Activated T-helper 1 cell treated with anti-CD3 and anti-CD28 coated beads, Interleukin-12 subunit alpha, Interleukin-12 subunit beta, Interleukin-2, Interleukin-4 antibody, amounts not matched to agents 30 ng/mL and 10 ng/mL and 1 ng/mL, durations not matched to agents 14 hours and 24 hours and 36 hours (primary cell): ENCODE measurements at places on chromosomes 13 and 19. TPM values are rescaled to one million over a fixed set of nuclear protein-coding genes. Genes with fewer than 3 reads are reported as not detected.

Gene NUP58
- 131 and 142 TPM in 2 replicates for total RNA-seq

Gene C19orf33
- 0.71 TPM in 1 of 2 replicates, not detected in the other for total RNA-seq

Gene HIPK4
- not detected in 2 replicates for total RNA-seq

Gene COL4A2
- total RNA-seq: 0.10 TPM in 1 of 2 replicates, not detected in the other

DNA sequence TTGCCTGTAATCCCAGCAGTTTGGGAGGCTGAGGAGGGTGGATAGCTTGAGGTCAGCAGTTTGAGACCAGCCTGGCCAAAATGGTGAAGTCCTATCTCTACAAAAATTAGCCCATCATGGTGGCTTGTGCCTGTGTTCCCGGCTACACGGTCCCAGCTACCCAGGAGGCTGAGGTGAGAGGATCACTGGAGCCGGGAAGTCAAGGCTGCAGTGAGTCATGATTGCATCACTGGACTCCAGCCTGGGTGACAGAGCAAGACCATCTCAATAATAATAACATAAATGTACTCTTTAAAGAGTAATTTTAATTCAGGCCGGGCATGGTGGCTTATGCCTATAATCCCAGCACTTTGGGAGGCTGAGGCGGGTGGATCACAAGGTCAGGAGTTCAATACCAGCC, 38.7 kb downstream of the SKA3 start:
- H3K27me3 ChIP-seq: peaks cover 15% of the 10 kb centered on the region
- peaks cover 17% of the 10 kb centered on the region for H3K4me1 ChIP-seq
- no peak overlapping the region for H3K4me3 ChIP-seq
- H3K27ac ChIP-seq: no peak overlapping the region
- H3K36me3 ChIP-seq: peaks cover 11% of the 10 kb centered on the region
- DNase-seq: no peak

DNA sequence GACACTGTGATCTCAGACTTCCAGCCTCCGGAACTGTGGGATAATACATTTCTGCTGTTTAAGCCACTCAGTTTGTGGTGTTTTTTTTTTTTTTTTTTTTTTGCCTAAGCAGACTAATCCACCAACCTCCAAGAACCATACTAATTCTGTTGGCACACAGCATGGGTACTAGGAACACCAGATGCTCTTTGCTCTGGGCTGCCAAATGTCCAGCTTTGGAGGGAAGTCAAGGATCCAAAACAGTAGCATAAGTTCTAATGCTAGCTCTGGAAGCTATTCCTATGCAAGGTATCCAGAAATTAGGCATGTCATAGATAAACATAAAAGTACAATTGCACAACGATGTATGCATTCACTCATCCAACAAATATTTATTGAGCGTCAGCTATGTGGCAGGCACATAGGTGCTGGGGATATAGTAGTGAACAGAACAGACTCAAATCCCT, 64.5 kb upstream of the WDFY2 start:
- H3K4me3 ChIP-seq: no peak overlapping the region
- H3K27ac ChIP-seq: no peak overlapping the region
- H3K4me1 ChIP-seq: peaks cover 29% of the 10 kb centered on the region
- no peak for DNase-seq

DNA sequence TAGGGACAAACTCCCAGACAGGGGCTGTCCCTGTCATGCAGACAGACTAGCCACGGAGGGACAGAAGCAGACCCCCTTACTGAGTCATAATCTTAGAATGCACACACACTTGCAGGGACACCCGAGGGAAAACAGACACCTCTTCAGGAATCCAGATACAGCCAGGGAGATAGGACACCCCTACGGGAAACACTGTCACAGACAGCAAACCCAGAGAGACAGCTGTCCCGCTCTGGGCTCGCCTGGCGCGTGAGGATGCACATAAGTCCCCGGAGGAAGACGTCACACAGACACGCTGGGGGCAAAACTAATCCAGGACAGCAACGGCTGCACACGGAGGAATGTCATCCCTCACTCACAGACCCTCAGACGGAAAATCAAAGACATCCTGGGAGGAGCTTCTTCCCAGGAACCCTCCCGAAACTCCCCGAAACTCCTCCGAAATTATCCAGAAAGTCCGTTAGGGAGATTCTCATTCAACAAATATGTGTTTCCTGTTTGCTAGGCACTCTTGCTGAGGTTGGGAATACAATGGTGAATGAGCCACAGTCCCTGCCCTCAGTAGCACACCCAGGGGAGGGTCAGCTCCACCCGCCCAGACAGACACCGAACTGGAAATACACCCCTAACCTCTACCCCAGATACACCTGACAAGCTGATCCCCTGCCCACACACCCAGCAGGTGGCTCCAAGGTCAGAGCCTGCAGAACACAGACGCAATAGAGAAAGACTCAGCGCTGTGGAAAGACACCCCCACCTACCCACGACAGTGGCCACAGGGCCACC, 15.2 kb upstream of the TOMM40 start:
- no peaks in the 10 kb centered on the region for H3K36me3 ChIP-seq
- H3K4me3 ChIP-seq: no peak overlapping the region
- H3K27me3 ChIP-seq: peaks cover 2% of the 10 kb centered on the region
- no peaks in the 10 kb centered on the region for H3K4me1 ChIP-seq
- no peak for DNase-seq

- no peaks in the 10 kb centered on the region for H3K36me3 ChIP-seq
- DNase-seq: no peak
- no peak overlapping the region for H3K4me3 ChIP-seq
- no peak overlapping the region for H3K27ac ChIP-seq
Measured at GRCh38 chr13:95652821-95653220, 8.3 kb upstream of the DZIP1 start.

DNA sequence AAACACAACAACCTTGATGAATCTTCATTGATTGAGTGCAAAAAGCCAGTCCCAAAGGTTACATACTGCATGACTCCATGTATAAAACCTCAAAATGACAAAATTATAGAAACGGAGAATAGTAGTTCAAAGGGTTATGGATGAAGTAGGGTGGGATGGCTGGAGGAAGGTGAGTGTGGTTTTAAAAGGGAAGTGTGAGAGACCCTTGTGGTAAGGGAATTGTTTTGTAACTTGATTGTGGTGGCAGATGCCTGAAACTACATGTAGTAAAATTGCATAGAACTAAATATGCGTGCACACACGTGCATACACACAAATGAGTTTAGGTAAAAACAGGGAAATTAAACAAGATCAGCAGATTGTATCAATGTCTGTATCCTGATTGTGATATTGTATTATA, 340.7 kb downstream of the MTUS2 start:
- no peaks in the 10 kb centered on the region for H3K36me3 ChIP-seq
- no peak overlapping the region for H3K4me3 ChIP-seq
- no peaks in the 10 kb centered on the region for H3K27me3 ChIP-seq
- H3K4me1 ChIP-seq: no peaks in the 10 kb centered on the region
- H3K27ac ChIP-seq: no peak overlapping the region
- no peak for DNase-seq

DNA sequence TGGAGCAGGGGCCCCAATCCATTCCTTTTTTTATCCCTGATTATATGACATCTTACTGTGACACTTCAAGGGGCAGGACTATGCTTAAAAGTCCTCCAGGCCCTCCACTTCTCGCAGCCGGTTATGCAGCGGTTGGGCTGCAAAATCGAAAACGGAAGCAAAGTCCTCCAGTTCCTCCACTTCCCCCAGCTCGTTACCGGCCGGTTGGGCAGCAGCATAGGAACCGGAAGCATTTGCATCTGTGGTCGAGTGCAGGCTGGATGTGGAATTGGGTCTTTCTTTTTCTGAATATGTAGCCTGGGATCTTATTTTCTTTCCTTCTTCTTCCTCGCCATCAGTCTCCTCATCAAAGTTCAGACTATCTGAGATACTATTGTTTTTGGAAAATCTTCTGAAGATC, 46.1 kb downstream of the OXGR1 start:
- no peak overlapping the region for H3K4me3 ChIP-seq
- H3K27ac ChIP-seq: no peak overlapping the region
- no peaks in the 10 kb centered on the region for H3K36me3 ChIP-seq
- H3K27me3 ChIP-seq: no peaks in the 10 kb centered on the region
- no peaks in the 10 kb centered on the region for H3K4me1 ChIP-seq

- H3K36me3 ChIP-seq: peaks cover 9% of the 10 kb centered on the region
- H3K4me3 ChIP-seq: peak overlapping the region; percentile 44
- no peaks in the 10 kb centered on the region for H3K4me1 ChIP-seq
- H3K27me3 ChIP-seq: peaks cover 17% of the 10 kb centered on the region
Measured at GRCh38 chr19:1284293-1284978, 1.2 kb upstream of the EFNA2 start.

DNA sequence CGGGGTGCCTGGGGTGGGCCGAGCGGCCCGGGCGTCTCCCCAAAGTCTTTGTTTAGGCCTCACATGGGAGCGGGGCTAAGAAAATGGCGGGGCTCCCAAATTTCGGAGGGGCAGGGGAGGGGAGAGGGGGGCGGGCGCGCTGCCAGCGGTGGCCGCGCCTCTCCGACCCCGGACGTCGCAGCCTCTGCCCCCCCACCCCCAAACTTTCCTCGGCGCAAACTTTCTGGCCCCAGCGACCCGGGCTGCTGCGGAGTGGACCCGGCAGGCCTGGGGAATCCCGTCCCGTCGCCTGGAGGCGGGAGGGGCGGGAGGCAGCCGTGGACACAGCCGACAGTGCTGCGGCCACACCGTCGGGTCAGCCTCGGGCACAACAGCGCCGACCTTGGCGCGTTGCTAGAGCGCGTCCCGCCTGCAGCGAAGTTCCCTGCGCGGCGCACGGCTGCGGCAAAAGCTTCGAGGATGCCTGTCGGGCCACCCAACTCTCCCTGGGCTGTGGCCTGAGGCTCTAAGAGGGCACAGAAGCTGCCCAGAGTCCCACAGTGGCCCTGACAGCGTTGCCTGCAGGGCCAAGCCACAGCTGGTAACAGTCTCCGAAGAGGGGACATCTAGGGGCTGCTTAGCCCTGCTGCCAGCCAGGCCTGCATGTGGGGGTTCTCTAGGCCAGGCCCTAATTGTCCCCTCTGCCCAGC, 1.3 kb downstream of the NFIX start:
- DNase-seq: no peak
- peaks cover 31% of the 10 kb centered on the region for H3K27me3 ChIP-seq
- peaks cover 4% of the 10 kb centered on the region for H3K36me3 ChIP-seq
- H3K4me3 ChIP-seq: peak overlapping the region; percentile 57
- no peak overlapping the region for H3K27ac ChIP-seq

DNA sequence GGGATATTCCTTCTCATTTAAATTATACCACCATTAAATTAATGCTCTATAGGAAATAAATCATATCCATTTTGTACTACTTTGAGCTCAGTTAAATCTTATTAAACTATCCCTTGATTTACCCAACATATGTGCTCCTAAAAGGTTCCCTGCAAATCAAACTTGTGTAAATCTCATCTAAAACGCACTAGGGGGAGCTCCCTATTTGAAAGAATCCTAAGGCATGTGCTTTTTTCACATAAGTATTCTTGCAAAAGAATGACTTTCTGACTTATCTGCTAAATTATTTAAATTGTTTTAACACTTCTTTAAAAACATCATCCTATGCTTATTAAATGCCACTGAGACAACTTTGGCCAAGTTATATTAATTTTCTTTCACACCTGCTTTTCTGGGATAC, 7.9 kb downstream of the INTS6 start:
- peaks cover 30% of the 10 kb centered on the region for H3K36me3 ChIP-seq
- peaks cover 19% of the 10 kb centered on the region for H3K4me1 ChIP-seq
- no peak overlapping the region for H3K27ac ChIP-seq
- H3K4me3 ChIP-seq: no peak overlapping the region
- no peaks in the 10 kb centered on the region for H3K27me3 ChIP-seq

GRCh38 chr13:23433171-23434153, at the start of gene SACS:
Gene SACS (minus strand): TSS chr13:23433702. CDS start chr13:23411239, 22,463 bp downstream.
- no peak within 1 kb of the TSS for H3K4me3 ChIP-seq
- no peak for DNase-seq
- no peaks in the 10 kb centered on the region for H3K36me3 ChIP-seq
- no peak within 1 kb of the TSS for H3K27ac ChIP-seq
- no peaks in the 10 kb centered on the region for H3K4me1 ChIP-seq
- H3K27me3 ChIP-seq: peaks cover 29% of the 10 kb centered on the region

- no peak for DNase-seq
- H3K4me1 ChIP-seq: no peaks in the 10 kb centered on the region
- H3K4me3 ChIP-seq: no peak overlapping the region
- H3K36me3 ChIP-seq: no peaks in the 10 kb centered on the region
- no peak overlapping the region for H3K27ac ChIP-seq
Measured at GRCh38 chr13:110001670-110002275, 215.4 kb upstream of the IRS2 start.

DNA sequence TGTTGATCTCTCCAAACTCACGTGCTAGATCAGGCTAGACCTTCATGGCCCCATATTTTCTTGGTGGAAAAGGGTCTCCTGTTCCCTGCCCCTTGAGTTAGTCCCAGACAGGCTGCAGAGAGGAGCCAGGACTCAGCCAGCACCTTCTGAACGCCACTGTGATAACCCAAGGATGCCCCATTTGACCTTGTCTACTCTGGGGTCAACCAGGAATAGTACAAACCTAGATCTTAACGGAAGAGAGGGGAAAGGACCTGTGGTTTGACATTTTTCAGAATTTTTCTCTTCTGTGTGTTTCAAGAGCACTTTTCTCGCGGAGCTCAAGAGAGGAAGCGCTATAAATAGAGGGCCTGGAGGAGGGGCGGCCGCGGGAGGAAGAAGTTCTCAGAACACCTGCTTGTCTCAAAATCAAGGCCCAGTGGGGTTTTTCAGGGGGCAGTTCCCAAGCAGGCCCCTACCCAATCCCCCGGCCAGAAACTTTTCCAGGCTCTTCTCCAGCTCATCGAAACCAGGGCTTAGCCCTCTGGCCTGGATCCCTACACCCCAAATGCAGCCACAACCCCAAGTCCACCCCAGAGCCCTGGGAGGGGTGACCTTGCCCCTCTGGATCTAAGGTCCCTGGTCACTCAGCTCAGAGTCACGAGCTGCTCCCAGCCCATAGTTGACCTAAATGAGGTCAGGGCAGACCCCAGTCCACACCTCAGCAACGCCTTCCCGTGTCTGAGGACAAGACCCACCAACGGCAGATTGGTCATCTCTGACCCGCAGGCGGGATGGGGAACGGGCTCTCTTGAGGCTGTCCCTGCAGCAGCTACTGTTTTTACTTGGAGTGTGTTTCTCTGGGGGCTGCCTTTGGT, 75.6 kb upstream of the TM9SF2 start:
- H3K27ac ChIP-seq: peak overlapping the region; percentile 87
- DNase-seq: no peak
- H3K4me1 ChIP-seq: peaks cover 53% of the 10 kb centered on the region
- peaks cover 9% of the 10 kb centered on the region for H3K36me3 ChIP-seq

DNA sequence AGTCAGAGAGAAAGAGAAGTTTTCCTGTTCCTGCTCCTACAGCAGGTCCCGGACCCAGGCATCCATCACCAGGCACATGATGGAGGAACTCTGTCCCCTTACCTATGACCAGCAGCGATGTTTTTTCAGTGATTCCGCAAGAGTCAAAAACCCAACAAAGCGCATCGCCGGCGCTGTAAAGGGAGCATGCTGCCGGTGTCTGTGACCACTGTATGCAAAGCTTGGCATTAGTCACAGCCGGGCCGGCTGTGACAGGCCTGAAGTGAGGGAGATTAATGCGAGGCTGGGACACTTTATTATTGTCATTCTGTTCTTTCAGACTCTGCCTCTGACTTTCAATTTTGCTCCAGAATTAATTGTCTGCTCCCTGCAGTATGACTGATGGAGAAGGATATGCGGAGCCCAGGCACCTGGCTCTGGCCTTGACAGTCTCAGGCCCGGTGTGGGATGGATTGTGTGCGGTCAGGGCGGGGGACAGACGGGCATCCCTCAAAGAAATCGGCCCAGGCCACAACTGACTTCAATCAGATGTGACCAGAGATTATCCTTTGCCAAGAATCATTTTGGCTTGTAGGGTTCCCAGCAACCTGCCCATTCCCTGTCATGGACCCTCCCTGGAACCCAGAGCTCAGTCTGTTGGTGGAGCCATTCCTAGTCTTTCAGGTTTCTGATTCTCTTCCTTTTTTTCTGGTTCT, 462.0 kb upstream of the ZNF507 start:
- no peaks in the 10 kb centered on the region for H3K4me1 ChIP-seq
- H3K4me3 ChIP-seq: no peak overlapping the region
- no peak overlapping the region for H3K27ac ChIP-seq
- H3K36me3 ChIP-seq: no peaks in the 10 kb centered on the region
- H3K27me3 ChIP-seq: no peaks in the 10 kb centered on the region
